ENCODE measurements at places on chromosomes 3 and 15. TPM values are rescaled to one million over a fixed set of nuclear protein-coding genes. Genes with fewer than 3 reads are reported as not detected.

GRCh38 chr3:153277029-153277428 is 115.0 kb downstream of the RAP2B start:
- H3K27ac ChIP-seq, result no peak overlapping the region
- no peaks in the 10 kb centered on the region for H3K36me3 ChIP-seq
- peaks cover 4% of the 10 kb centered on the region for H3K4me1 ChIP-seq
- peak; percentile 40 for DNase-seq
- no peak overlapping the region for H3K4me3 ChIP-seq
- no peaks in the 10 kb centered on the region for H3K27me3 ChIP-seq

GRCh38 chr3:14740983-14741382 is 66.0 kb downstream of the C3orf20 start:
- no peak for DNase-seq
- no peaks in the 10 kb centered on the region for H3K27me3 ChIP-seq
- no peak overlapping the region for H3K27ac ChIP-seq
- H3K4me1 ChIP-seq, result no peaks in the 10 kb centered on the region
- no peaks in the 10 kb centered on the region for H3K36me3 ChIP-seq

DNA sequence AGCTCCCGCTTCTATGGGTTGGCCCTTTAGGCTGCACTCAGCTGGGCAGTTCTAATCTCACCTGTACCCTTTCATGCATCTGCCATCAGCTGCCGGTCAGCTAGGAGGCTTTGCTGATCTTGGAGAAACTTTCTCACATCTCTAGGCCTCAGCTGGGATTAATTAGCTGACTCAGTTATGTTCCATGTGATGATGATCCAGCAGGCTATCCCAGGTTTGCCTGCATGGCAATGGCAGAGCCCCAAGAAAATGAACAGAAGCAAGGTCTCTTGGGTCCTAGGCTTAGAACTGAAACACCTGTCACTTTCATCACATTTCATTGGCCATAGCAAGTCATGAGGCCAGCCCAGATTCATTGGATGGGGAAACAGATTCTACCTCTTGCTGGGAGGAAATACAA is 304.6 kb upstream of the TBC1D5 start:
- H3K36me3 ChIP-seq, result no peaks in the 10 kb centered on the region
- H3K4me3 ChIP-seq, result no peak overlapping the region
- no peaks in the 10 kb centered on the region for H3K27me3 ChIP-seq
- no peaks in the 10 kb centered on the region for H3K4me1 ChIP-seq

- no peak overlapping the region for H3K4me3 ChIP-seq
- no peaks in the 10 kb centered on the region for H3K27me3 ChIP-seq
- H3K4me1 ChIP-seq, result no peaks in the 10 kb centered on the region
- no peak overlapping the region for H3K27ac ChIP-seq
- peaks cover 7% of the 10 kb centered on the region for H3K36me3 ChIP-seq
- peak; percentile 95 for DNase-seq
These were observed 60.3 kb downstream of the MAP6D1 start for GRCh38 chr3:183764847-183765731.

DNA sequence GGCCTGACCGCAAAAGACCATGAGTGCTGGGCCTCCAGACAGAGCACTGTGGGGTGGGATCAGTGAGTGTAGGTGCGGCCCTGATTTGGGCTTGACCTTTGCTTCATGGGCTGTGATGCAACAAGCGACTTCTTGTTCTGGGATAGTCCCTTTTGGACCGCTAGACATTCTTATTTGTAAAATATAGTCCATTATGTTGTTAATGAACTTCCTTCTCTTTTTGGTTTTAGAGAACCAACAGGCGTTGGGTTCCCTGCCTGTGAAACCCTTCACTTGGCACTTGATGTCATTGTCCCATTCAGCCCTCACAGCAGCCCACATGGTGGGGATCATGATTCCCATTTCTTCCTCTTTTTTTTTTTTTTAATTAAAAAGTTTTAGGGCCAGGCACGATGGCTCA is 15.8 kb upstream of the TRH start:
- H3K36me3 ChIP-seq, result no peaks in the 10 kb centered on the region
- peaks cover 10% of the 10 kb centered on the region for H3K27me3 ChIP-seq
- no peak for DNase-seq
- no peak overlapping the region for H3K27ac ChIP-seq
- no peak overlapping the region for H3K4me3 ChIP-seq
- no peaks in the 10 kb centered on the region for H3K4me1 ChIP-seq

DNA sequence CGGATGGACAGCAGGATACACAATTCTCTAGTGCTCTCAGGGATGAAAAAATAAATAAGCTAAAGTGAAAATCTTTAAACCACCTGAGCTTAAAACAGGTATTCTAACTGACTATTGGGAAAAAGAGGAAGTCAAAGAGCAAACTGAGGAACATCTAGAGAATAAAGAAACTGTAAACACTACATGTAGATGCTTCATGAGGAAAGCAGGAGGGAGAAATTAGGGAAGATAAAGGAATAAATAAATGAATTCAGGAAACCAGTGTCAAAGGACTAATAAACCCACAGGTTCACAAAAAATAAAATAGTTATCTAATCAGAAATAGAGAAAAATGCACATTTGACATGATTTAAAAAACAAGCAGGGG is 525 bp upstream of the MCCC1 start:
- H3K27ac ChIP-seq, result peak overlapping the region; percentile 86
- no peaks in the 10 kb centered on the region for H3K27me3 ChIP-seq
- DNase-seq, result no peak
- peak overlapping the region; percentile 75 for H3K4me3 ChIP-seq
- peaks cover 5% of the 10 kb centered on the region for H3K4me1 ChIP-seq

Gene PRR20G
- not detected for total RNA-seq
